ENCODE measurements at places on chromosomes 7 and 10.
A peak's percentile ranks its signal among the peaks of the same experiment; 100 is the strongest.

DNA sequence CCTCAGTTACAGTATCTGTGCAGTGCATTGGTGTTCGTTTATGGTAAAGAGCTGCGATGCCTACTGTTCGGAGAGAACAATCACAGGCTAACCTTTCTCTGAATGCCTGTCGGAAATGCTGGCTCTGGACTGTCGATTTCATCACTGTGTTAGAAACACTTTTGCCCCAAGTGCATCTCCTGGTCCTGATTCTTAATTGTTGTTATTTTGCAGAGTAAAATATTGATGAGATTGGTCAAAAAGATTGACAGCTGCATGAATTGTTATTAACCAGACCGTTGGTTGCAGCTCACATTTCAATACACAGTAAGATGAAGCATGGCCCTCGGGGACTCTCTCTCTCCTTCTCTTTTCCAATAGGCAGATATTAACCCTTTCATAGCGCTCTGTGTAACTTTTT lies 557.4 kb upstream of the ADARB2 start:
- no peak for DNase-seq

DNA sequence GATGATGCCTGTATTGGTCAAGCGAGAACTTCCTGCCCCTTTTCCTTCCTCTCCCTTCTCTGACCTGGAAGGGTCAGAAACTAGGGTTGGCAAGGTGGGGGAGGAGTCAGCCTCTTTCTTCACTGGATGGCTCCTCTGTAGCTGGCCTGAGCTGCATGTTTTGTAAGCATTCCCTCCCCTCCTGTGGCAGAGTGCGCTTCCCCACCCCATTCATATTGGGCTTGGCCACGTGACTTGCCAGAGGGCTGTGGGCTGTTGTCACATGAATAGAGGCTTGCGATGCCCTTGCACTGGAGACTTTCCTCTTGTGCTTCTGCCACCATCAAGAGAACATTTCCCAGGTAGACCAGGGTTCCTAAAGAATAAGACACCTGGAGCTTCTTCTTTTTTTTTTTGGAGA lies 111.3 kb upstream of the PODXL start:
- no peak for DNase-seq

GRCh38 chr7:130723784-130724183 lies 10.2 kb downstream of the KLF14 start:
- DNase-seq = no peak

DNA sequence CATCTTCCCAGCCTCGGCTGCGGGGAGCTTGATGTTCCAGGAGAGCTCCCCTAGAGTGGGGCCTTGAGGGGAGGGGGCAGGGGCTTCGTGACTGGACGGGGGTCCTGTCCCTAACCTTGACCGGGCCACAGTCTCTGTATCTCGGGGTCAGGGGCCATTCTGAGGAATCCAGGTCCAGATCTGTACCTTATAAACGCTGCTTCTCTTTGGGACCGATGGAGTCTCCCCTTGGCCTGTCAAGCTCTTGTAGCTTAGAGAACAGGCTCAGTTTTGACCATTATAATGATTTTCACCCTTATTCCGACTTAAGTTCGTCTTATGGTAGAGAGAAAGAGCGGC lies 831 bp downstream of the ZKSCAN5 start:
- no peak for DNase-seq

DNA sequence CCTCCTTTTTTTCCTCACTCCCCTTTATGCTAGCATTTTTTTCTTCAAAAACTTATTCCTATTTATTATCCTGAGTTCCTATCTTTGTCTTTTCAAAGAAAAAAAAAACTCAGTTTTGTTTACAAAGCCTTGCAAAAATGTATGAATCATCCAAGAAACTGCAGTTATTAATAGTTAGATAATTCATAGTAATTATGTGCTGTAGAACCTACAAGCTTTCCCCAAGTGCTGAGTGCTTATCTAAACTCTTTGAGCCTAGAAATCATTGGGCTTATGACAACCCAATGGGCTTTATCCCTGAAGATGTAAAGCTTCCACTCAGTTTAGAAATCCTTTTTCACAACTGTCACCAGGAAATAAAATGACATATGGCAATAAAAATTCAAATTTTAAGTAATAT lies 145.9 kb upstream of the WNT16 start:
- DNase-seq = no peak

GRCh38 chr7:134730411-134730829 lies 49.0 kb upstream of the CALD1 start:
- no peak for DNase-seq

DNA sequence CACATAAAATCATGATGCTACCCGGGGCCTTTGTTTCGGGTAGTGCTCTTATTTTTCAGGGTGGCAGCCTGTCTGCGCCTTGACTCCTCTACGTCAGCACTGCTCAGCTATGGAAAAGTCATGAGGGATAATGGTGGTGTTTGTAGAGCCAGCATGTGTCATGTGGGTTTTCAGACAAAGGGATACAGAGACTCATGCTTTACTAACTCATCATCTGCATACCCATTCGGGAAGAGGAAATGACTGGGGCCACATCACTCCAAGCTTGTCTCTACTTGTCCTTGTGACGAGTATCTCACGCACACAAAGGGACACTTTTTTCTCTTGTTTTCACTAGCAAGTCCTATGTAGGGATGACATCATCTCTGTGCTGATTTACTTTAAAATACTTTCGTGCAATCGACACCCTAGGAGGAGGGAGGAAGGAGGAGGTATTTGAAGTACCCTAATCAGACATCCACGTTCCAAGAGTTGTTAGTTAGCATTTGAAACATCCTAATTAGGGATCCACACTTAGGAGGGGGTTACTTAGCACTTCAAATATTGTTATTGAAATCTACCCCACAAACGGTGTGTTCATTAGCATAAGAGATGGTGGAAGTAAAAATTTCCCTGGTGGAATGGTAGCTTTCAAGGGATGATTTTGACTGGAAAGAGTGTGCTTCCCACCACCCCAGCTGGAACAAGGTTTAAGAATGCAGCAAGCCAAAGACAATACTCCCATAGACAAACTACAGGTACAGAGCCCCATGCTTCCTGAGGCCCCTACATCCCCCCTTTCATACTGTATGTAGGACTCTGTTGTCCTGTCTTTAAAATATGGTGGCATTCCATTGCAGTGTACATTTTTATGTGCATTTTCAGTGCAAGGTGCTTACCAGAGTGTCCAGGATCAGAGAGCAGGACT lies 52.0 kb downstream of the THNSL1 start:
- no peak for DNase-seq

- DNase-seq = no peak
Observed at GRCh38 chr10:84845628-84846261, 517.4 kb downstream of the CCSER2 start.

DNA sequence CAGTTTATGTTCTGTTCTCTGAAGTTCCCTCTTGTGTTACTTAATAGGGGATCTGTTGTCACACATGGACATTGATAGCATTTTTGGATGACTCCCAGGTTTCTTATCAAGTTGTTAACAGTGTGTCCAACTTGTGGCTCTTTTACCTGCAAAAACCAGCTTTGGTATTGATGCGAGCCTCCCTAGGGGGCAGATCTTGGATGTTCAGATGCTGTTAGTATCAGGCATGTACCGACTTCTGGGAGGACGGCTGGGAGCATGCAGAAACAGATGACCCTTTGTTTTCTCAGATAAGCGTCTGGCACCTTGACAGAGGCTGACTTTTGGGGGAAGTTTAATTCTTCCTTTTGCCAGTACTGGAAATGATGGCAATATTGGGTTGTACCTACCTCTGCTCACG lies 2.2 kb downstream of the PLPP4 start:
- DNase-seq = peak; percentile 14

DNA sequence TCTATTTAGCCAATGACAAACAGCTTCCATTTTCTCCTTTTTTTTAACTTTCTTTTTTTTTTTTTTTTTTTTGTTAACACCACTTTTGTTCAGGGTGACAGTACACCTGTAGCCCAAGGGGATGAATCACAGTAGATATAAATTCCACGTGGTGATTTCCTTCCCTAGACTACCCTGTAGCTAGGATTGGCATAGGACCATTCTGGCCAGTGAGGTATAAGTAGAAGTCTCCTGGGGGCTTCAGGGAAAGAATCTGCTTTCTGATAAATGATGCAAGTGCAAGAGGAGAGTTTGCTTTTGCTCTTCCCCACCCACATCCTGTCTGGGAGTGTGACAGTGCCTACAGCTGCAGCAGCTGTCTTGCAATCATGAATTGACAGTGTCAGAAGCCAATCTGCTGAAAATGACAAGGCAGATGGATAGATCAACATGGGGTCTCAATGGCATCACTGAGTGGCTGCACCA lies 63.2 kb upstream of the TOMM7 start:
- DNase-seq = peak; percentile 33

DNA sequence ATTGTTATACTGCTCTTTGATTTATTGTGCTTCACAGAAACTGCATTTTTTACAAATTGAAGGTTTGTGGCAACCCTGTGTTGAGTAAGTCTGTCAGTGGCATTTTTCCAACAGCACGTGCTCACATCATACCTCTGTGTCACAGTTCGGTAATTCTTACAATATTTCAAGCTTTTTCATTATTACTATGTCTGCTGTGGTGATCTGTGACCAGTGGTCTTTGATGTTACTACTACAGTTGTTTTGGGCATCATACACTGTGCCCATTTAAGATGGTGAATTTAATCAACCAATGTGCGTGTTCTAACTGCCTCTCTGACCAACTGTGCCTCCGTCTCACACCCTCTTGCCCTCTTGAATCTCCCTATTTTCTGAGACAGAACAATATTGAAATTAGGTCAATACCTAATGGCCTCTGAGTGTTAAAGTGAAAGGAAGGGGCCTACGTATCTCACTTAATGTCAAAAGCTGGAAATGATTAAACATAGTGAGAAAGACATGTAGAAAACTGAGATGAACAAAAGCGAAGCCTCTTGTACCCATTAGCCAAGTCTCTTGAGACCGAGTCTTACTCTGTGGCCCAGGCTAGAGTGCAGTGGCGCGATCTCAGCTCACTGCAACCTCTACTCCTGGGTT lies 20.2 kb upstream of the ASL start:
- no peak for DNase-seq

GRCh38 chr10:103916254-103916653 lies 1.7 kb downstream of the STN1 start:
- no peak for DNase-seq

GRCh38 chr10:28125701-28126100 lies 126.8 kb upstream of the ODAD2 start:
- no peak for DNase-seq

Data from CMK (cell line).